Femur (tissue), 1 donor: ENCODE measurements at places on chromosomes 1 and 21.

- DNase-seq = no peak
Measured at GRCh38 chr21:46361935-46362334, 38.0 kb downstream of the PCNT start.

DNA sequence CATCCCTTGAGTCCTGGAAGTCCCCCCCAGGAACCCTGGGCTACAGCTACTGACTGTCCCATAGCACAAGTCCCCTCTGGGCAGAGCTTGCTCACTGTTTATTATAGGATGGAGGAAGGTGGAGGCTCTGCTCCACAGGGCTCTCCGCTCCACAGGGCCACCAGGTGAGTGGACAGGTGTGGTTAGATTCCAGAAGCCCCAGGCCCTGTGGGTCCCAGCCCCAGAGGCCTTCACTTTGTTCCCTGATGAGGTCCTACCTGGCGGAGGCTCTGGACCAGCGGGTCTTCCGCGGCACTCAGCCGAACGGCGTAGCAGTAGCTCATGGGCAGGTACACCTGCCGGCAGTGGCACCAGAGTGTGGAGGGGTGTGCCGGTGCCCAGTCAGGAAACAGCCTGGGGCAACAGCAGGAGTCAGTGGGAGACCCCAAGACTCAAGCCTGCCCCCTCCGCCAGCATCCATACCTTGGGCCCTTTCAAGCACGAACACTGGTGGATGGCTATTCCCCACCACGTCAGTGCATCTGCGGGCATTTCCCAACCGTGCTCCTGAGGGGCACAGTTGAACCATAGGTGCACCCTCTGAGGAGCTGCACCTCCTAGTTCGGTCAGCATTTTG is 12.3 kb downstream of the LSS start:
- DNase-seq = no peak

- no peak for DNase-seq
Measured at GRCh38 chr1:77056525-77056924, 162.7 kb downstream of the PIGK start.

DNA sequence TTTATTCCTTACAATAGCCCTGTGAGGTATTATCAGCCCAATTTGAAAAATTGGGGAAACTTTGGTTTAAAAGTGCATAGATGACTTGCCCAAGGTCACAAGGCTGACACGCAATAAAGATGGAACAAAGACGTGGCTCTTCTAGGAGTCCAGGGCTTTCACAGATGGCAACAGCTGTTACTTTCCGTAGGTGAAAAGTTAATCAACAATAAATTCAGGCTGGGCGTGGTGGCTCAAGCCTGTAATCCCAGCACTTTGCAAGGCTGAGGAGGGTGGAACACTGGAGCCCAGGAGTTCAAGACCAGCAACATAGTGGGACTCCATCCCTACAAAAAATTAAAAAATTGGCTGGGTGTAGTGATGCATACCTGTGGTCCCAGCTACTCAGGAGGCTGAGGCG is 87.8 kb upstream of the ATF3 start:
- no peak for DNase-seq

DNA sequence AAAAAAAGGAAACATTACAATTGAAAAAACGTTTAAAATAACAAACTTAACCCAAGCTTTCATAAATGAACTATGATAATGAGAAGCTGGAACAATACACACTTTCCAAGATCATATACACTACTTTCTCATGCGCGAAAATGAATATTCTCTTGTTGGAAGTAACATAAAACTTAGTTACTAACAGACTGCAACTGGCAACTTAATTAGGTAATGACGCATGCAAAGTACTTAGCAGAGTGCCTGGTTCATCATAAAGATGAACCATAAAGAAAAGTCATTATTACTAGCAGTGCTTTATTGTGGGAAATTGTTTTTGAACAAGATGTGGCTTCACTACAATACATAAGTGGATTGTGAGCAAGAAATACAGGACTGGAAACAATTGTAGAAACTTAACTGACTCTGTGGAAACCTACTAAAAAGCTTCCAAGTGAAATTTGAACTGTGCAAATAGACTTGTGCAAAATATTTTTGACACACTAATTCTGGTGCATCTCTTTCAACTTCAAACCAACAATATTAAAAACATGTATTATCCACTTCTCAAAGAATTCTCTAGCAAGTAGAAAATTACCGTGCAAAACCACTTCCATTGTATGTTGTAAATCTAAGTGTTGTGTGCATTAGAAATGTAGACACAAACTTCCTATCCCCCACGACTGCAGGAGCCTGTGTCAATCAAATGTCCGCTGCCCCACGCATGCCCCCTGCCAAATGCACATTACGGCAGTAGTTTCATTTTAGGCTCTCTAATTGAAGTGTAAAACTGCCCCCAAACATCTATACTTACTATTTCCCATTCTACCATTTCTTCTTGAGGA is 2.0 kb downstream of the ARHGAP29 start:
- peak; percentile 49 for DNase-seq

GRCh38 chr1:29675481-29676263 is 439.4 kb downstream of the PTPRU start:
- peak; percentile 78 for DNase-seq

GRCh38 chr1:67644566-67644965 is 40.4 kb upstream of the GADD45A start:
- no peak for DNase-seq

DNA sequence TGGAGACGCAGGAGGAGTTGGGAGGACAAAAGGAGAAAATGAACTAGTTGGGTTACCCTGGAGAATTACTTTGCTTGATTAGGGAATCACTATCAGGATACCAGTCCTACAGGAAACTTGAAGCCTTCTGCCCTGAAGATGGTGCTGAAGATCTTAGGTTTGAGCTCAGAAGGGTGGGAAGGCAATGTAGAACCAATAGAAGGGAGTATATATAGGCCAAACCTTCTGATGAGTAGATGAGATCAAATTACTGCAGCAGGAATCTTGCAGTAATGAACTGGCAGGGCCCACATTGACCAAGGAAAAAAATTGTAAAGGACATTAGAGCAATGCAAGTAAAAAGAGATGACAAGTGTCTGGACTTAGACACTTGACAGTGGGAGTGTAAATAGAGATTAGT is 116.3 kb upstream of the CACYBP start:
- DNase-seq = no peak

DNA sequence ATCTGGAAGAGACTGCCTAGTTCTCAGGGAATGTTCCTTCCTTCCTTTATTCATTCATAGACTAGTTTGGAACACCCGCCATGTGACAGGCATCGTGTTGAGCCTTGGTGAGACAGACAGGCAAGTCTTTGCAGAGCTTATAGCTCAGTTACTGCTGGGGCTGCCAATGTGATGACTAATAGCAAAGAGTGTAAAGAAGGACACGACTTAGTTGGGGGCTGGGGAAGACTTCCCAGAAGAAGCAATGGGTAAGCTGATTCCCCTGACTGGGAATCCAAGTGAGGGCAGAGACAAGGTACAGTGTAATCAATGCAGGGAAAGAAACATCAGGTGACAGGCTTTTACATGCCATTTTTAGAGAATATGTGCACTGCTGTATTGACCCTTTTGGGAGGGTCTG is 51.2 kb downstream of the TENT5C start:
- DNase-seq = no peak

DNA sequence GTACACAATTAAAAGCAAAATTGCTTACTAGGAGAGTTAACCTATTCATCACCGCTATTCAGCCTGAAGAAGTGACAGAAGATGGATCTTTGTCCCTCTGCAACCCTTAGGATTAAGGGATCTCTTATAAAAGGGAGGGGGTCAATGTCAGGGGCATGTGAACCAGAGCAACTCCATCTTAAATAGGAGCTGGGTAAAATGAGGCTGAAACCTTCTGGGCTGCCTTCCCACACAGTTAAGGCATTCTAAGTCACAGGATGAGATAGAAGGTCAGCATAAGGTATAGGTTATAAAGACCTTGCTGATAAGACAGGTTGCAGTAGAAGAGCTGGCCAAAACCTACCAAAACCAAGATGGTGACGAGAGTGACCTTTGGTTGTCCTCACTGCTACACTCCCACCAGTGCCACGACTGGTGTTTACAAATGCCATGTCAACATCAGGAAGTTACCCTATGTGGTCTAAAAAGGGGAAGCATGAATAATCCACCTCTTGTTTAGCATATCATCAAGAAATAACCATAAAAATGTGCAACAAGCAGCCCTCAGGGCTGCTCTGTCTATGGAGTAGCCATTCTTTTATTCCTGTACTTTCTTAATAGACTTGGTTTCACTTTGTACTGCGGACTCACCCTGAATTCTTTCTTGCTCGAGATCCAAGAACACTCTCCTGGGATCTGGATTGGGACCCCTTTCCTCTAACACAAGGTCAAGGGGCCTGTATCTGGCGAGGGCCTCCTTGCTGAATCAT is 35.3 kb upstream of the NEK2 start:
- DNase-seq = no peak

GRCh38 chr1:60277269-60277668 is 203.7 kb upstream of the C1orf87 start:
- DNase-seq = no peak

DNA sequence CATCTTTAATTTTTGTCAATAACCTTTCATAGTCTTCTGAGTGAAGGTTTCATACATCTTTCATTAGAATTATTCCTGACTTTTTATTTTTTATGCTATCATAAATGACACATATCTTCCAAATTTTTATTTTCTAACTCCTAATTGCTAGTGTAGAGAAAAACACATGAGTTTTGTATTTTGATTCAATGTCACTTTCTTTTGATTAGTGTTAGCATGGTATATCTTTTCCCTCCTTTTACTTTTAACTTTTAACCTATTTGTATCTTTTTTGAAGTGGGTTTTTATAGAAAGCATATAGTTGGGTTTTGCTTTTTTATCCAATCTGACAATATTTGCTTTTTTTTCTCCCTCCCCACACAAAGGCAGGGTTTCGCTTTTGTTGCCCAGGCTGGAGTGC is 43.2 kb downstream of the SDCCAG8 start:
- no peak for DNase-seq

GRCh38 chr21:45467221-45467779 is 62.3 kb downstream of the COL18A1 start:
- no peak for DNase-seq

GRCh38 chr1:159188375-159188788 is 16.3 kb upstream of the ACKR1 start:
- peak; percentile 76 for DNase-seq
